ENCODE measurements at places on chromosomes 2 and 18.

- DNase-seq = no peak
These were observed 22.3 kb downstream of the DTNB start for GRCh38 chr2:25651066-25651465.

DNA sequence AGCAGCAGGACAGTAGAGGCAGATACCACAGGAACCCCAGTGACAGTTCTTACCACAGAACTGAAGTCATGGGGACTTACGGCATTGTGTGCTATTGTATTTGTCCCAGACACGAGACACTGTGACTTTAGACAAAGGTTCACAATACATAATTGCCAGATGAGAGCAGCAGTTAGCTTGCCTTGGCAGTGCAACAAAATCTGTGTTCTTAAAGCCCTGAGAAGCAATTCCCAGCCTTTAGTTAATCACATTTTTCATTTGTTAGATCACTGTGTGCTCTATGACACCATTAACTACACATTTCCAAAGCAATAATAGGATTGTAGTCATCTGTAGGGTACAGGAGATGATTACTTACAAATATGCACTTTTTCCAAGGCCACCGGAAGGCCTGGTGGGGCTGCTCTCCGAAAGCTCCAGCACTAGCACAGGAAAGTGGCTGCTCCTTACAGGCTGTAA is 97.5 kb upstream of the LDLRAD4 start:
- DNase-seq = no peak

- DNase-seq = no peak
These were observed 105.6 kb upstream of the STK17B start for GRCh38 chr2:196277002-196277401.

GRCh38 chr18:11553098-11553940 is 56.1 kb upstream of the SLC35G4 start:
- no peak for DNase-seq

DNA sequence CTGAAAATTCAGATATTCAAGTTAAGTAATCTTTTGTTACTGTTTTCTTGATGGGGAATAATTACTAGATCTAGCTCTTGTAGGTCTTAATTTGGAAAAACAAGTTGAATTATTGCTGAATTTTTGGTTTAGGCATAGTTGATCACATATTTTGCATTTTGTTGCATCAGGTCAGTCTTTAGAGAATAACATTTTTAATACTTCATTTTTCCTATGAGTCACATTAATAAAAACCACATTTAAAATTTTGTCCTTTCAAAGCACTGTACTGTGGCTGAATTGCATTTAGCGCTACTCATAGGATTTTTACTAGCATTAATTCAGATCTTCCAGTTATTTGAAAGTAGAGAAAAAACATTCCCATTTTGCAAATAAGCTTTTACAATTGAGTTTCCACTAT is 23.2 kb downstream of the MAP4K4 start:
- DNase-seq = no peak

- peak; percentile 83 for DNase-seq
These were observed 61.7 kb downstream of the ZCCHC2 start for GRCh38 chr18:62584241-62585120.

DNA sequence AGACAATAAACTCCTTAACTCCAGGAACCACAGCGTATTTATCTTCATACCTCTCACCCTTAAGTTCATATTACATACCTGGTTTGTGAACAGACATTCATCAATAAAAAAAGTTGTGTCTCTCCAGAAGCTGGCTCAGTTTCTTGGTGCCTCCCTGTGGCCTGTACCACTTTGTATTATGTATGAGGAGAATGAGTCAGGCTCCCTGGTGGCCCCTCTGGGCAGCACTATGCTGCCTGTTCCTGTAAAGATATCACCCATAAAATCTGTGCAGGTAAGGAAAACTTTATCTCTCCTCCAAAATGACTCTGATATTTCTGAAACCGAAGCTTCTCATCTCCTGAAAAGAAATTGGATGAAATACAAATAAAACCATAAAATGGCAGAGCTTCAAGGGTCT is 198.4 kb upstream of the NT5C1B start:
- no peak for DNase-seq

GRCh38 chr18:1751249-1751648 is 820.1 kb downstream of the METTL4 start:
- no peak for DNase-seq

GRCh38 chr2:30230497-30231211 is 680 bp upstream of the LBH start:
- DNase-seq = peak; percentile 40

DNA sequence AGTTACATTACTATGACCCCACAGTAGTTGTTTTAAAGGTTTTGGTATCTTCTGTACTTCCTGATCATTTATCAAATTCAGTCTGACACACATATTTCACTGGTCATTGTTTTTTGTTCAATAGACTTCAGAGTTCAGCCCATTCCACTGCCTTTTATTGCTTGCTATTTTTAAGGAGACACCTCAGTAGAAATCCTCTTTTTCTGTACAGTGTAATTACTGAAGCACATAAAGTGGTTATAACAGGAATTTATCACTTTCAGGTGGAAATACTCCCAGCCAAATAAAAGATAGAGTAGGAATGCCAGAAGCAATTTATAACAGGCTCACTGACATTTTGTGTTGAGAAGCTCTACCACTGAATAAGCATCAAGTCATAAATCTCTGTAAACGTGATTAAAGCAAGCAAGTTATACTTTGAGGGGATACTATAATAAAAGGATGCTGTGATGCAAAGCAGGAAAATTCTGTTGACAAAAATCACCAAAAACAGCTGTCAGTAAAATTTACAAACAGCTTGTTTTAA is 6.6 kb upstream of the BARD1 start:
- no peak for DNase-seq

DNA sequence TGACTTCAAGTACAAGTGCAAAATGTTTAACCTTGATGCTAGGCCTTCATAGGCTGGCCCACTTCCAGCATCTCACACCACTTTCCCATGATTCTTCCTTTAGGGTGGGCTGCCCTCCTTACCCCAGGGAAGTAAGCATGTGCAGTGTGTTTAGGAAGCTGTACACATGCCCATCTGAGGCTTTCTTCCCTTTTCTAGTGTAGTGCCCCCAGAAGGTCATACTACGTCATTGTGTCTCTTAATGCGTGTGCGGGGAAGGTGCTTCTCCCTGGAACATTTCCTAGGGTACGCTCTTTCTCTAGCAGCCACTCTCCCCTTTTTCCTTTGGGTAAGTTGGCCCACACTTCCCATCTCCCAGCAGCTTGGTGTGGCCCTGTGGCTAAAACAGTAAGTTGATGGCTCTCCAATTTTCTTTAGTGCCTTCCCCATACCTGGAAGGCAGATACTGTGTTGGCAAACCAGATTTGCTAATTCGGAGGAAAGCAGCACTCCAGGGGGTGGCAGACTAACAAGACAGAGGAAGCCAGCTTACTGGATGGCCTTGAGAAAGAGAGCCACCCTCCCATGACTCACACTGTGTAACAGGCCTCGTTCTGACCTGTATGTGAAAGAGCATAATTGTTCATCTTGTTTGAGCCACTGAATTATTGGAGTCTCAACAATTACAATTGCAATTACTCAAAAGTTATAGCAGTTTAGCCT is 1.1 kb upstream of the SULT6B1 start:
- no peak for DNase-seq

DNA sequence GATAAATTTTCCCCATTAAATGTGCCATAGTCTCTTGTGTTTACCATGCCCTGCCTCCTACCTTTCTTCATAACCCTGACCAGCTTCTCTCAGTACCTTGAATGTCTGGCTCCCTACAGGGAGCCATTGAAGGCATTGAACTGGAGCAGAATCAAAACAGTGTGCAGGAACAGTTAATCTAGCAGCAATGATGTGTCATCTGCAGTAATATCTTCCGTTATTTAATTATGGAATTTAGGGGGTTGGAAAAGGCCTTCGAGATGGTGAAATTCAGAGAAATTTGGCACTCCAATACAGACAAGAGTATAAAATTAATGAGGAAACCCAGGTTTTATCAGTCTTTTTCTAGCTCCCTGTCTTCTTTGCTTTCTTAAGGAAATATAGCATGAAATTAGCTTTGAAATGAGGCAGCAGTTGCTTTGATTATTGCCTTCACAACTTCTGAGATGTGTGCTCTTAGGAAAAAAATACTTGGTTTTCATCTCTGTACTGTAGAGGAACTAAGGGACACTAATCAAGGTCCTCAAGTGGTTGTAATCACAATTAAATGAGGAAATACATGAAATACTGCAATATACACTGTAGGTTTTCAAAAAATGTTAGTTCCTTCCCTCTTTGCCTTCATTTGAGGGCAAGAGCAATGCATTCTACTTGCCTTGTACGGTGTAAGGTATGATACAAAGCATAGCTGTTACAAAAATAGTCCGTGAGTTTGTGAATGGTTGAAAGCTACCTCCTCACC is 369.1 kb downstream of the SETBP1 start:
- no peak for DNase-seq

DNA sequence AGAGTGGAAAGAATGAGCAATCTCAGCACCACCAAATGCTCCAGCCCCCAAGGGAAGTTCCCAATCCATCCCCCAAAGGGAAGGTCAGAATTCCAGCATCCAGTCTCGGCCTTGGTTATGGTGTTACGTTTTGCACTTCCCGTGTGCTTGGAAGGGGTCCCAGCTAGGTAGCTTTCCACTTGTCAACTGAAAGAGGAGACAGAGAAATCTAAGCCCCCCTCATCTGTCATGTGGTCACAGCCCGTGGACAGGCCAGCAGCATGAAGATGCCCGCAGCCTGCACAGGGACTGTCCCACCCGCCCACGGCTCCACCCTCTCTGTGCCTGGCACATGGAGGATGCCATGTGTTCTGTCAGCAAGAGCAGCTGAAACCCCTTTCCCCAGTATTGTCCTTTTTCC is 32.1 kb downstream of the RHOB start:
- DNase-seq = no peak

- DNase-seq = no peak
These were observed 248.8 kb downstream of the XIRP2 start for GRCh38 chr2:167136879-167137596.

GRCh38 chr2:65232636-65233035 is 5.0 kb downstream of the ACTR2 start:
- no peak for DNase-seq

- no peak for DNase-seq
These were observed 205.3 kb upstream of the CDH20 start for GRCh38 chr18:61127714-61128467.

DNA sequence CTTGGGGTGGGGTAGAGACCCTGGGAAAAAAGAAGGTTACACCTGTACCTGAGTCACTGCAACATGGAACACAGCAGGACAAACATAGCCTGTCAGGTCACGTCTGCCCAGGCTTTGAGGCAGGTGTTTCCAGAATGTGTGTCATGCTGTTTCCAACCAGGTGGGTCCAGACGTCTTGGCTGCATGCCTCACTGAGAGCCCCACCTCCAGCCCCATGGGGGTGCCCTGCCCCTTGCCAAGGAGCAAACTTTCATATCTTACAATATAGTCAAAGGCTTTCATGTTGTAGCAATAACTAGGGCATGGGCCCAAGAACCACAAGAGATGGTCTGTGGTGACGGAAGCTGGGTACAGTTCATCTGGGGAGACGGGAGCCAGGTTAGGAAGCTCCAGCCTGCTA is 499.7 kb downstream of the BCL11A start:
- no peak for DNase-seq

DNA sequence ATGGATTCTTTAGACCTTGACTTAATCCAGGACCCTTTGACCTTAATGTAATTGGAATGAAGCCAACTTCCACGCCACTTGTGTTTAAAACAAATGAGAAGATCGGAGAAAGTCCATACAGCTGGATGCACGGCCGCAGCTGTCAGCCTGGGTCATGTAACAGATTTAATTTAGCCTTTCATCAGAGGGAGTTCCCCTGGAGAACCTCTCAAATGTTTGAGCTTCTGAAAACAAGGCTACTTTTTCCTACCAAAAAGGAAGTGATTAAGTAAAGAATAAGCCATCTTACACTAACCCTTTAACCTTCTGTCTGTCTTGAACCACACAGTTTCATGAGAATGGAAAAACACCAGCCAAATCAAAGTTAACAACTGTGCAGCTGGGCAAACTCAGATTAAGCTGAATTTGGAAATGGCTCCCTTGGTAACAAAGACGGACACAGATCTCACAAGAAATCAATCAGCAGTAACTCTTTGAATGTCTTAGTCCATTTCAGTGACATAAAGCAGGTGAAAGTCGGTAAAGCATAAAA is 103.6 kb downstream of the DOCK10 start:
- DNase-seq = no peak

GRCh38 chr2:696463-696862 is 19.3 kb upstream of the TMEM18 start:
- DNase-seq = no peak

- DNase-seq = no peak
These were observed 43.8 kb upstream of the ITPRID2 start for GRCh38 chr2:181847702-181848101.

- no peak for DNase-seq
These were observed 1068.2 kb upstream of the ACVR2A start for GRCh38 chr2:146776596-146776995.

DNA sequence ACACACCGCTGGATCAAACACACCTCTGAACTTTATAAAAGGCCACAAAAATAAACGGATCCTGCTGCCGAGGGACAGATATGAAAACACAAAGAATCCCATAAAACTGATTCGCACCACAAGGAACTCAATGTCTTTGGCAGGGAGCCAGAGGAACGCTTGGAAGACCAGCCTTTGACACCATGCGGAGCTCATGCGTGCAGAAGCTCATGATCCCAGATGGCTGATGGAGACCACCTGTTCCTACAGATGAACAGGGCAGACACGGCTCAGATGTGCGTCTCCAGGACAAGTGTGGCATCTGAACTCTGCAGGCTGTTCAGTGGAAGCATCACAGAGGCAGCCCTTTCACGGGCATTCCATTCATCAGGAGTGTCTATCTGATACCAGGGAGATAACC is 24.9 kb downstream of the COPS9 start:
- DNase-seq = no peak

GRCh38 chr2:101985793-101986164 is 6.0 kb upstream of the IL1R2 start:
- DNase-seq = no peak

GRCh38 chr18:9422816-9423519 is 52.3 kb upstream of the RALBP1 start:
- no peak for DNase-seq

- DNase-seq = no peak
These were observed 686 bp upstream of the PNO1 start for GRCh38 chr2:68157002-68157401.

DNA sequence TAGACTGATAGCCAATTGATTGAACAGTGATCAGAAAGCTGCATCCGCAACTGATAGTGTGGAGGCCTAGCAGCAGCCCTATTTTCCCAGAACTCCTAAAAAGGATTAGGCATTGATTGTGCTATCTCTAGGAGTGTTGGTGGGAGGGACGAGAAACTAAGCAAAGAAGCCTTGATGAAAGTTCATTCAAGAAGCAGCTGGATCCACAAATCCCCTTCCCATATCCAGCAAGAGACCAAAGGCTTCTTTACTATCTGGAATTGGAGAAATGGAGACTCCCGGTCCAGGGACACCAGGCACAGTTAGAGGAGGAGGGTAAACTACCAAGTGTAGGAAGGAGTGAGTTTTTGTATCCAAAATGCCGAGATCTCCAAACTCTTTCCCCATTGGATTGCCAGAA is 151.5 kb downstream of the ALK start:
- DNase-seq = no peak

DNA sequence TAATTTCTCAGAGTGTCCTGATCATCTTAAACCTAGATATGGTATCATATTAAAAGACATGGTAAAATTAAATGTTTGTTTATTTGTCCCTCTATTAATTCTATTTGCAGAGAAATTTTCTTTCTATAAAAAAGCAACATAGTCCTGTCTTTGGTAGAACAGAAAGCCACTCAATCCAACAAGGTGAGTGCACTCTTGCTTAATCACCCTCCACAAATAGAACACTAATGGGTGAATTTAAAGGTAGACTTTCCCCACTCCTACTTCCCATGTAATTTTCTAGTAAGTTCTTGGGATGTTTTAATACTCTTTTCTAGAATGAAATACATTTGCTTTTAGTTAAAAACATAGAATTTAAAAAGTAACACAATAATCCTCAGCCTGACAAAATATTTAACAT is 97.7 kb downstream of the PIGN start:
- DNase-seq = no peak

Data from CD8-positive, alpha-beta T cell (primary cell).